ENCODE measurements at places on chromosomes 7 and 10.

GRCh38 chr7:128148676-128149075 lies 92.4 kb upstream of the LEP start:
- DNase-seq, result no peak

DNA sequence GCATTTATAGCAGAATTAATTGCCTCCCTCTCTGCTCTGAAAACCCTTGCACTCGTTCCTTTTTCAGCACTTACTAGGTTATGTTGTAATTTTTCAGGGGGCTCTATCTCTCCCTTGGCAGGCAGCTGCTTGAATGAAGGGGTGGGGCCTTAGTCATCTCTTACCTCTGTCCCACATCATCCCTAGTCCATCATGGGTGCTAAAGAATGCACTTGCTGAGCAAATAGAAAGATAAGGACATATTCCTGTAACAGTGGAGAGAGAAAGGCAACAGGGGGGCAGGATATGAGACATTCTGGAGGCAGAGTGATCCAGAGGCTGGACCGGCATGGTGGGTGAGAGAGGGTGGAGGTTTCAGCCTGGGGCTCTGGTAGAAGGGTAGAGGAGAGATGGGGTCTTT lies 60.0 kb downstream of the MINDY4 start:
- DNase-seq, result no peak

- no peak for DNase-seq
Observed at GRCh38 chr7:69625798-69626197, 27.5 kb downstream of the AUTS2 start.

DNA sequence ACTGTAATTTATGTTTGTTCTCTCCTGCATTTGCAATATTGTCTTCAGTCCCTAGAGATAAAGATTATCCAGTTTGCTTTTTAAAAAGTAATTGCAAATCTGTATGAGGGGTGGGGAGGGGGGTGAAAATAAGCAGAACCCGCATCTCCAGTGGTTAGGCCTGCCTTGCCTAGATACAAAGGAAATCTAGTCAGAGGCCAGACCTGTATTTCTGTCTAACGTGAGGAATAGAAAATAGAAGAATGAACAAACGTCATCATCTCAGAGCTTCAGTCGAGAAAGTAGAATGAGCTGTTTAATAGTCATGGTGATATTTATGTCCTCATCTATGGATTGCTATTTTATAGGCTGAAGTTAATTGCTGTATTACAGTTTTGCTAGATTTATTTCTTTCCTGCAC lies 284.2 kb downstream of the BICC1 start:
- no peak for DNase-seq

DNA sequence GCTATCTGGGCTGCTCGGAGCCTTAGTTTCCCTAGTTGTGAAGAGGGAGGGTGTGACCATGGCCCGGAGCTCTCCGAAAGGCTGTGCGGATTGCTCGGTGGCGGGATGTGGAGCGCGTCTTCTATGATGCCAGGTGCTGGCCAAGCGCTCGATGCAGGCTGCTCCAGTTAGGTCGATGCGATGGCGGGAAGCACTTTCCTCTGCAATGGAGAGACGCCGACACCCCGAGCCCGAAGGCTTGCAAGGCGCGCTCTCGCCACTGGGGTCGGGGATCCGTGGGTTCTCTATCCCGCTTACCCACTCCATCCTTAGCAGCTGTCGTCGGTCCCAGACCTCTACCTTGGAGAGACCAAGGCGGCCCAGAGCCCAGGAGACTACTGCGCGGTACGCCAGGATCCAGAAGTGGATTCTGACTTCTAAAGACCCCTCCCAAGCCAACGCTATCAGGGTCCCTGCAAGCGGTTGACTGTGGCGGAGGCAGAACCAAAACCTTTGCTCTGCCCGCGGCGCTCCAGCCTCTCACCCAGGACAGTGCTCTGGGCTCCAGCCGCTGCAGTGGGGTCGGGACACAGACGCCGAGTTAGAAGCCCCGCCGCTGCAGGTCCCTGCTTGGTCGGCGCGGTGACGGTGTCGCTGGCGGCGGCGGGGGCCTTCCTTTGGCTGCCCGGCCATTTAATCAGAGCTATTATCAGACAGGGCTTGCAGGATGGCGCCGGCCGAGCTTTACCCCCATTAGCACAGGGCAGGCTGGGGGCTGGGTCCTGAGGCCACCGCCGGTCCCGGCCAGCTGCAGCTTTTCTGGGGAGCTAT lies 7.8 kb upstream of the TBX20 start:
- no peak for DNase-seq

DNA sequence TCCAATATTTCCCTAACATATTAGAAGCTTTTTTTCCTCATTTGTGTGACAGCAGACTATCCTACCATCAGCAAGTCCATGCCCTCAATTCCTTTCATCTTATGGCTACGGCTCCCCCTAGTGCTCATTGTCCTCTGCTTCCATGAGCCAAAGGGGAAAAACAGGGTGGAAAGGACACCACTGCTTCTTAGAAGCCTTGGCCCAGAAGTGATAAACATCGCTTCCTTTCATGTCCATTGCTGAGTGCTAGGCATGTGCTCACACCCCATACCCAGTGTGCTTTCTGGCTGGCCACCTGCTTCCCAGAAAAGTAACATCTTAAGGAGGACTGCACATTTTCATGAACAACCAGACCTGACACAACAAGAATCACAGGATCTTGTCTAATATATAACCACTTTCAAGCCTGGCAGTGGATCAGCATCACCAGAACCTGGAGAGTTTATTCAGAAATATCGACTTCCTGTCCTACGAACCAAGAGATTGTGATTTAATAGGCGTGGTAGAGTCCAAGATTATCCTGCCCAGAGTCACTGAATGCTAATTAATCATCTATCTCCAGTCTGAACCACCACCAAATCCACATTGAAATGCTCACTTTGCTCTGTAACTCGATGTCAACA lies 650.5 kb upstream of the SORCS1 start:
- DNase-seq, result no peak

DNA sequence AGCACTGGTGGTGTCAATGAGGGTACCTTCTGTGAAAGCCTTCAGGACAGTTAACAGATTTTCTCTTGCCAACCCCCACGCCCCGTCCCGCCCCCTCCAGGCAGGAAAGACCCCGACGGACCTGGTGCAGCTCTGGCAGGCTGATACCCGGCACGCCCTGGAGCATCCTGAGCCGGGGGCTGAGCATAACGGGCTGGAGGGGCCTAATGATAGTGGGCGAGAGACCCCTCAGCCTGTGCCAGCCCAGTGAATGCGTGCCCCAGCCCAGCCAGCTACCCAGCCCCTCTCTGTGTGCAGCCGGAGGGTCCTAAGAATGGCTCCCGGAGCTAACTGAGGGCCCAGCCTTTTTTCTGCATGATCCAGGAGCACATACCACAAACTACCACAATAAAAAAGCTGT lies 713 bp upstream of the HOGA1 start:
- DNase-seq, result no peak

- no peak for DNase-seq
Observed at GRCh38 chr10:16777473-16778370, 39.5 kb downstream of the RSU1 start.

DNA sequence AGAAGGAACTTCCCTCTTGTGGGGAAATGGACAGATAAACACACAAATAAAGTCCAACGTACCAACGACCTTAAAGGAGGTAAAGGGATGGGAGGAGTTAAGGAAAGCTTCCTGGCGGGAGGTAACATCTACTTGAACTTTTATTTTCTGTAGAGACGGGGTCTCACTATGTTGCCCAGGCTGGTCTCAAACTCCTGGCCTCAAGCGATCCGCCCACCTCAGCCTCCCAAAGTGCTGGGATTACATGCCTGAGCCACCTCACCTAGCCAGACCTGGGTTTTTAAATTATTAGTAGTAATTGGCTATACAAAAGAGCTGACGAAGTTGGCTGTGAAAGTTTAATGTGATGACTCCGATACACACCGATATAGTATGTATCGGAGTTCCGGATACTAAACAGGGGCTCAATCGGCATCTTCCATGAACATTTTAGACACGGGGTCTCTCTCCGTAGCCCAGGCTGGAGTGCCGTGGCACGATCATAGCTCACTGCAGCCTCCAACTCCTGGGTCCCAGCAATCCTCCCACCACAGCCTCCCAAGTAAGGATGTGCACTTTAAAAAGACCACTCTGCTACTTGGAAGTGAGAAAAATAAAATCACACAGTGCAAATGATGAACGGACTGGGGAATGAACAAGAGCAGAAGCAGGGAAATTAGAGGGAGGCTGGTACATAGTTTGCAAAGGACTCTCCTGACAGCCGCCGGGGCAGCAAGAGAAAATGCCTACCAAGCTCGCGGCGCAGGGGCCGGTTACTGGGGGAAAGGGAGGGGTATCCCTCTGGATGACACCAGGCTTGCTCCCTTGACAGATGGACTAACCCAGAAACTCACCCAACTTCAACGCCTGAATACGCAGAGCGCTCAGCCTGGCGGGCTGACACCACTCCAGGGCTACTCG lies 1.0 kb downstream of the BCL7B start:
- no peak for DNase-seq

DNA sequence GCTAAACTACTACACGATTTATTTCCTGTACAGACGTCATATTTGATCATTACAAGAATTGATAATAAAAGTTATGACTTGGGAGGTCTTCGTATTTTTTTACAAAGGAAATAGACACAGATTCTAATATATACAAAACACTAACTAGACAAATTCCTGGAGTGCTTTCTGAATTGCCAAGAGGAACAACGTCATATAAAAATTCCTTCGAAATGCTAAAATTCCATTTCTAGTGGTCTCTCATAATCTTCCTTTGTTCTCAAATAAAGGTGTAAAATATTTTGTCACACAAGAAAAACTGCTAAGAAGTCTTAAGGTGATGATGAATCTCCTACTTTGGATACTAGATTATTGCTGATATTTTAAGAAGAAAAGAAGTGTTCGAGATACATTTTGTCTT lies 85.4 kb downstream of the CDK6 start:
- DNase-seq, result no peak

GRCh38 chr7:36440880-36441279 lies 51.2 kb downstream of the ANLN start:
- no peak for DNase-seq

DNA sequence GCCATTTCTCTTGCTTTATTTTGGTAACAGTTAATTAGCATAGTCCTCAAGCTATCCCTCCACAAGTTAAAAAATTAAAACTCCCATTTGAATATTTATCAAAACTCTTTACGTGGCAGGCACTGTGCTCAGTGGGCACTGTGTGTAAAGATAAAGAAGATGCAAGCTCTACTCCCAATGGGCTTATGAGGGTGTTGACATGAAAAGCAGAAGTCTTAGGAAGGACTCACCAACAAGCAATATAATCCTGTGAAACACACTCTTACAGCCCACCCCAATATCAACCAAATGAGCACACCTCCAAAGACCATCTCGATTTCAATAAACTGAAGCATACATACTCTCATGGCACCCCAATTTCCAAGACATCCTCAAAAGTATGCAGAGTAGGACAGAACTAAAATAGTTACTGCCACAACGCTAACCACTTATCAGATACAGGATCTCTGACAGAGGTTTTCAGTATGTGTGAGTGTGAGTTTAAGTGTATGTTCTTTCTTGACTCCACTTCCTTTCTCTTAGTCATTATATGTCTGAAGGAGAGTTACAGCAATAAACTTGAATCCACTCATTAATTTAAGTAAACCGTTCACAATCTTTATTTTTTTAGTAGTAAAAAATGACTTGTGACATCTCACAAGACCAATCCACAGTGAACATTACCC lies 120.0 kb downstream of the PDE1C start:
- DNase-seq, result no peak

GRCh38 chr7:101538596-101539459 lies 90.3 kb downstream of the MYL10 start:
- peak; percentile 23 for DNase-seq

- no peak for DNase-seq
Observed at GRCh38 chr10:59082249-59082648, 94.2 kb upstream of the PHYHIPL start.

- no peak for DNase-seq
Observed at GRCh38 chr7:44148961-44149536, 7.9 kb upstream of the MYL7 start.

- DNase-seq, result no peak
Observed at GRCh38 chr10:116740971-116741370, 1.4 kb downstream of the HSPA12A start.

DNA sequence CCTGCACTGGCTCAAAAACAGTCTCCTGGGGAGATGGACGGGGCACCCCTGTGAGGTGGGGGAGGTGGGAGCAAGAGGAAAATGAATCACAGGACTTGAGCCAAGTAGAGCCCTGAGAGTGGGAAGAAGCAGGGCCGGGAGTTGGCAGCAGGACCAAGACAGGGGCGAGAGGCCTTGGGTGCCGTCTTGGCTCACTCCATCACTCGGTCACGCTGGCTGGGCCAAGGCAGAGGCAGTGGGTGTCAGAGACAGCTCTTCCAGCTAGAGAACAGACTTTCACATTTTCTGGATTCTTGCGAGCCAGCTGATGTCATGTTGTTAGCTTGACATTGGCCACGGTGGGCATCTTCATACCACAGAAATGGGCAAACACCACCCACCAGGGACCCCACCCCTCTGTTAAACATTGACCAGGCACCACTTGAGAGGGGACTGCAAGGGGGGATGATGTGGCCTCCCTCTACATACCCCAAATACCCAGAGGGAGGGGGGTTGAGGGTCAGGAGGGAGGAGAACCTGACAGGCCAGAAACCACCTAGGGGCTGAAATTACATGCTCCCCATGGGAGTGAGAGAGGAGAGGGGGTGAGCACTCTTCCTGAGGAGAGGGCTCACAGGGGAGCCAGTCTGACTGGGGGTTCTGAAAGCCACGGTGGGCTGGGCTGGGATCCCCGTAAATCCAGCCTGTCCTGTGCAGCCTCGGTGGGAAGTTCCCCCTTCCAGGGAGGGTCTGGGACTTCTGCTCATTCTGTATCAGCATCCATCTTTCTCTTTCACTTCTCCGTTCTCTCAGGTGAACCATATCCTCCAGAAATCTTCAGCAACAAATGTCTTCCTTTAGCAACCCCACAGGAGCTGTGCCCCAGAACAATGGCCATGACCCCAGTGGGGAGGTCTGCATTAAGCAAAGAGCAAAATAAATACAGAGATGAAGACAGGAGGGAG lies 19.6 kb downstream of the CAMK2B start:
- no peak for DNase-seq

- DNase-seq, result no peak
Observed at GRCh38 chr10:133162178-133162909, 2.3 kb downstream of the KNDC1 start.

- DNase-seq, result no peak
Observed at GRCh38 chr7:13524076-13524475, 465.4 kb downstream of the ETV1 start.

All from activated effector memory CD4-positive, alpha-beta T cell treated with Interleukin-2 at 50 U/mL for 16 hours (primary cell).